ENCODE measurements at places on chromosomes 4 and X.

GRCh38 chr4:156999175-156999517 is 27.5 kb upstream of the PDGFC start:
- no peak for DNase-seq

- DNase-seq: no peak
Observed at GRCh38 chr4:89724716-89725115, 112.2 kb downstream of the SNCA start.

DNA sequence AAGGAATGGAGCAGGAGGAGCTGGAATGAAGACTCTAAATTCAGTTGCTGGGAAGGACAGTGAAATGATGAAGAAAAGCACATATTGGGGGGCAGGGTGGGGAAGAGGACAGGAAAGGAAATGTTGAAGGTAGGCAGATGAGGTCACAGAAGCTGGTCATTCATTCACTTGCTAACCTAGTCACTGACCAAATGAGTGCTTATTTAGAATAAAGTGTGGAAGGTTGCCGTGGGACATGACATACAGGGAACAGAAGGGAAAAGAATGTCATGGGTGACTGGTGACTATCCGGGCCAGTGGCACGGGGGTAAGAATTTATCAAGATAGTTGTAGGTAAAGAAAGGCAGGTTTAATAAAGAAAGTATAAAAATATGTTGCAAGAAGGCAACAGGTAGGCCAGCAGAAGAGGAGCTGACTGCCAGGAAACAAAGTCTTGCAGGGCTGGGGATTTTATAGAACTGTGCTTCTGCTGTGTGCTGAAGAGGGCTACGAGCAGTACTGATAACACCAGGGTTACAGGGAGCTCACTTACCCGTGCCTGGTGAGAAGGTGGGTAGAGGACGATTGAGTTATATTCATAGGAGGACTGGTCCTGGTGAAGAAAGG is 31.9 kb upstream of the TLR3 start:
- no peak for DNase-seq

DNA sequence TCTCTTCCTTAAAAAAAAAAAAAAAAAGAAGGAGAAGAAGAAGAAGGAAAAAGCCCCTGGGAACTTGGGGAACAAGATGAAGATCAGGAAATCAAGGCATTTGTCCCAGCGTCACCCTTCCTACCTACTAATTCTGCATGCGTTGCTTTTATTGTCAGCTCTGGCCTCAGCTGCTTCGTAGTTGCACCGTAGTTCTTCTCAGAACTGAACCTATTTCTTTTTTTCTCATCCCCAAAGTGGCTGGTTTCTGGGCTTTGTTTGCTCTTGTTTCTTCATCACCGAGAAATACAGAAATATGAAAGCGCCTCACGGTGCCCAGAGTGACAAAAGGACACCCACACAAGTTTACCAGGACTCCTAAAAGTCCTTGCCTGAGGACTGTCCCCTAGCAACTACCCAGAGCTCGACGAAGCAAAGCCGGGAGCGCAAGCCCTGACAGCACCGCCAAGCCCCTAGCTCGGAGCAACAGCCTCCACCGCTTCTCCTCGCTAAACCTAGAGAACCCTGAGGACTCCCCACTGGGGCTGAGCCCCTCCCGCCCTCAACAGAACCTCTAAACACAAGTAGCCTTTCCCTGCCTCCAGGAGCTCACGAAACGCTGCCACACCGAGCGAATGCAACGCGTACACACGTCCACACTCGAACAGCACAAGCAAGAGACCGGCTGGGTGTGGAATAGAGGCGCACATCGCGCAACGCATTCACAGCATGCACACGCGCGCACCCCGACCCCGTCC is 710 bp downstream of the PRKG2 start:
- DNase-seq: no peak

GRCh38 chrX:112769034-112769433 is 71.6 kb downstream of the AMOT start:
- no peak for DNase-seq

DNA sequence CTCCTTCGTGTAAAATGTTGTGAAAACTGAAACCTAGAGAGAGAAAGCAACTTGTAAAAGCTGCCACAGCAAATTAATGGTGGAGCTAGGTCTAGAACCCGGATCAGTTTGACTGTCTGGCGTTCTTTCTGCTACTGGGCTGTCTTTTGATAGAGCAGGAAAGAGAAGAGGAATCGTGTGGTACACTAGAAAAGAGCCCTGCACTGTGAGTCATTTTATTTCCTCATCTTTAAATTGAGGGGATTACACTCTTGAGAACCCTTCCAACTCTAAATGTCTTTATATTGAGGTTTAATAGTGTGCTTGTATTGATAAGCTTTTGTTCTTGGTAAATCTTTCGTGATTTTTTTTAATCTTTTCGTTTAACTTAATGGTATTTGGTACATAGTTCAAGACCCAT is 4.3 kb downstream of the WDR44 start:
- DNase-seq: no peak

DNA sequence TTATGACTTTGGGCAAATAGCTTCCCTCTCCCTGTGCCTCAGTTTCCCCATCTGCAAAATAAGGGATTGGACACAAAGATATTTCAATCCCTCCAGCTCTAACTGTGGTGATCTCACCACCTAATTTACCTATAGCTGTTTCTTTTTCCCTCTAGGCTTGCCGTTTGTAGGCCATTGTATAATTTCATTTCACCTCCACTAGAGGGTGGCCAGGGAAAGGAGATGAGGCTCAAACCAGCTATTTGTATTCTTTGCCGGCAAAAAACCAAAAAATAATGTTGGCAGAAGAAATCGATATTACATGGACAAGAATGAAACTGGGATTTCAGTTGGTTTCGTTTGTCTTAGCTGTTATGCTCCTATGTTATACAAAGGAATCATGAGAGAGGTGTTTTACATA is 36.1 kb upstream of the DOCK11 start:
- DNase-seq: peak; percentile 40
